Stimulated activated CD4-positive, alpha-beta T cell treated with anti-CD3 and anti-CD28 coated beads, Interleukin-12 subunit alpha, Interleukin-12 subunit beta, amount 100 ng/mL, for 24 hours (primary cell): ENCODE measurements at places on chromosomes 11 and 22.

- no peak for DNase-seq
These were observed 224.5 kb downstream of the ADAMTS15 start for GRCh38 chr11:130672911-130673310.

- no peak for DNase-seq
These were observed 508.4 kb upstream of the LUZP2 start for GRCh38 chr11:23988381-23989006.

GRCh38 chr11:94650756-94651155 is 83.6 kb downstream of the PIWIL4 start:
- no peak for DNase-seq

DNA sequence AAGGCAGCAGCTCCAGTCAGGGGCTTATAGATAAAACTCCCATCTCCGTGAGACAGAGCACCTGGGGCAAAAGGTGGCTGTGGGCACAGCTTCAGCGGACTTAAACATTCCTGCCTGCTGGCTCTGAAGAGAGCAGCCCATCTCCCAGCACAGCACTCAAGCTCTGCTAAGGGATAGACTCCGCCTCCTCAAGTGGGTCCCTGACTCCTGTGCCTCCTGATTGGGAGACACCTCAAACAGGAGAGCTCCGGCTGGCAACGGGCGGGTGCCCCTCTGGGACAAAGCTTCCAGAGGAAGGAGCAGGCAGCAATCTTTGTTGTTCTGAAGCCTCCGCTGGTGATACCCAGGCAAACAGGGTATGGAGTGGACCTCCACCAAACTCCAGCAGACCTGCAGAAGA is 279.4 kb downstream of the LARGE1 start:
- DNase-seq, result no peak
